ENCODE measurements at places on chromosomes 5 and 9.

DNA sequence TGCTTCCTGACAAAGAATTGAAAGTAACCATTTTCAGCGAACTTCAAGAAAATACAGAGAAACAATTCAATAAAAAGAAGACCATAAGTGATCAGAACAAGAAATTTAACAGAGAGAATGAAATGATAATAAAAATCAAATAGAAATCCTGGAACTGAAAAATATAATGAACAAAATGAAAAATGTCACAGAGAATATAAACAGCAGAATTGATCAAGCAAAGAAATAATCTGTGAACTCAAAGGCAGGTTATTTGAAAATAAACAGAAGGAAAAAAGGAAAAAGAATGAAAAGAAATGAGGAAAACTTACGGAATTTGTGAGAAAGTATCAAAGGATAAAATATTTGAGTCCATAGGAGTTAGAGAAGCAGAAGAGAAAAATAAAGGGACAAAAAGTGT is 114.1 kb downstream of the CSNK1G3 start:
- no peak for DNase-seq

- DNase-seq = peak; percentile 78
Measured at GRCh38 chr5:173781816-173782670, 106.1 kb upstream of the CPEB4 start.

DNA sequence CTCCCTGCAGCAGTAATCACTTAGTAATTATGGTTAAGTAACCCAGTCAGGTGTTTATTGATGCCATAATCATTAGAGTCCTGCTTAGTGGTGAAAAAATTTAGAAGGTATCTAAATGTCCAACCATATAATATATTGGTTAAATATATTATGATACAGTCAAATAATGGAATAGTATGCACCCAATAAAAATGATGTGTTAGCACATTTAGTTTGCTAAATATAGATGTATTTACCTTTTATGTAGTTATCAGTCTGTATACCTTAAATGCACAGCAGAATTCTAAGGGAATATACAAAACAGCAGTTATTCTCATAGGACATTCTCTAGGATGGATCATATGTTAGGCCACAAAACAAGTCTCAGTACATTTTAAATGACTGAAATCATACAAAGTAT is 90.4 kb downstream of the PRKACG start:
- DNase-seq = no peak

- DNase-seq = no peak
Measured at GRCh38 chr5:10590226-10590999, 26.5 kb downstream of the ANKRD33B start.

GRCh38 chr5:139381837-139382761 is 998 bp downstream of the SLC23A1 start:
- DNase-seq = no peak

- no peak for DNase-seq
Measured at GRCh38 chr5:155983954-155984353, 343.0 kb upstream of the SGCD start.

- DNase-seq = no peak
Measured at GRCh38 chr5:82834151-82834550, 243.0 kb downstream of the TMEM167A start.

DNA sequence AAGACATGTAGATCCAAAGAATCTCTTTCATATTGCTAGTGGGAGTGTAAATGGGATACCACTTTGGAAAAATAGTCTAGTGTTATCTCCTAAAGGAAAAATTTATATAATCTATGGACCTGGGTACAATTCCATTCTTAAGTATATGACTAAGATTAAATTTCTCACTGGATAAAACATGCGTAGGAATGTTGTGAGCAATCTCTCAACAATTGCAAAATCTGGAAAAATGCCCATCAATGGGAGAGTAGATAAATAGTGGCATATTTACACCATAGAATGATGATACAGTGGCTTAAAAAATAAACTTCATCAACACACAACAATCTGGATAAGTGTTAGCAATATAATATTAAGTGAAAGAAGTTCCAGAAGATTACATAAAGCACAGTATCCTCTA is 469.5 kb downstream of the MAN2A1 start:
- DNase-seq = no peak

- DNase-seq = peak; percentile 50
Measured at GRCh38 chr9:129174724-129175514, 3.1 kb downstream of the IER5L start.

DNA sequence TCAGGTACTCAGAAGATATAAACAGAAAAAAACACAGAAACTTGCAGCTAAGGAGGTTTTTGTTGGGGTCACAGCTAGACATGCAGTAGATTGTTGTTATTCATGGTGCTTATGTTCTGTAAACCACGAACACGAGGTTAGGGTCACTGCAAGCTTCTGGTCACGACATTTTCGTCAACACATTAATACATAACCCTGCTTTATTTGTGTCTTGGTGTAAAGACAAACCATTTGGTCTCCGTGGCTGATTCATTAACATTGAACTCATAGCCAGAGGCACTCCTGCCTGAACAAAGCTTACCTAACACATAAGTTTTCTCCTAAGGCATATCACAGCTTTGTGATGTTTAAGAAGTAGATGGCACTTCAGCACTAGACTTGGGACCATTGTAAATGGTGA is 16.9 kb downstream of the TEK start:
- DNase-seq = no peak

GRCh38 chr9:135480071-135480939 is 723 bp downstream of the PPP1R26 start:
- no peak for DNase-seq

DNA sequence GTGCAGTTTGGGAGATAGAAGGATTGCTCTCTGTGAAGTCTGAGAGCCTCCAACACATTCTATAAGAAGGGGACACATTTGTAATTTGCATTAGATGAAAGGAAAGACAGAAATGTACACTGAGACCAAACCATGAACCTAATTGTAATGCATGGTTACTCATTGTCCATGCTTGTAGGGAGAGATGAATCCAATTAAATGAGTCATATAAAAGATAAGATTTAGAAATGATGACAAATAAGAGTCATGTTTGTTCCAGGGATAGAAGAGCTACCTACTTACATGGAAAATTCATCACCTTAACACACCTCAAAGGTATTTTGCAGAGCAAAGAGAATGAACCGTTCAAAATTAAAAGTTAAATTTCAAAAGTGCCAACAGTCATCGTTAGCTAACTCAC is 85.1 kb downstream of the FBXL7 start:
- DNase-seq = no peak

Measured in liver (tissue), 10 donors.